ENCODE measurements at places on chromosomes 3 and 15. TPM values are rescaled to one million over a fixed set of nuclear protein-coding genes. Genes with fewer than 3 reads are reported as not detected.

The BNC1 gene
- total RNA-seq: 2.4 TPM

GRCh38 chr3:179150610-179151009, 2.5 kb downstream of the PIK3CA start:
- no peak for DNase-seq

DNA sequence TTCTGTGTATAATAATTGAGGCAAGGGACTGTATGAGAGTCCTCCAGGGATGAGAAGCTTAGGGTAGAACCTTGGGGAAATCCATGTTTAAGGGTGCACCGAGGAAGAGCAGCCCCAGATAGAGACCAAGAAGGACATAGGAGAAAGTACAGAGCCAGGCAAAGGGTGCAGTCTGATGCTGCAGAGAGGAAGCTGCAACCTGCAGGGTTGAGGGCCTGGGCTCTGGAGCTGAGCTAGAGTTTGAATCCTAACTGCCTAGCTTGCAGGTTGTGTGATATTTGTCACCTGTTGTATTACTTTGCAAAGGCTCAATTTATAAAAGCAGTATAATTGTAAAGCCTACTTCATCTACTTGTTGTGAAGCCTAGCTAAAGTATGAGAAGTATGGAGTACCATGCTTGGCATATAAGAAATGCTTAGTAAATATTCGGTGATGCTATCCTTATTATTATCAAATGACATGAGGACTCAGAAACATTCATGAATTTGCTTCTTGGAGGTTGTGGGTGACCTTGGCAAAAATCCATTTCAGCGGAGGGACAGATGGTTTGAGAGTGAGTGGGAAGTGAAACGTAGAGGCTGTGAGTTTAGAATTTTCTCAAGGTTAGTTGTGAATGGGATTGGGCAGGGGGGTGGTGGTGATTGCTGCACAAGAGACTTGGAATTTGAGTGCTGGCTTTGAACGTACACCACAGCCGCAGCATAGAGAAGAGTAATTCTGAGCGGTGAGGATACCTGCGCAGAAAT, 43.8 kb downstream of the PLCL2 start:
- no peak for DNase-seq

DNA sequence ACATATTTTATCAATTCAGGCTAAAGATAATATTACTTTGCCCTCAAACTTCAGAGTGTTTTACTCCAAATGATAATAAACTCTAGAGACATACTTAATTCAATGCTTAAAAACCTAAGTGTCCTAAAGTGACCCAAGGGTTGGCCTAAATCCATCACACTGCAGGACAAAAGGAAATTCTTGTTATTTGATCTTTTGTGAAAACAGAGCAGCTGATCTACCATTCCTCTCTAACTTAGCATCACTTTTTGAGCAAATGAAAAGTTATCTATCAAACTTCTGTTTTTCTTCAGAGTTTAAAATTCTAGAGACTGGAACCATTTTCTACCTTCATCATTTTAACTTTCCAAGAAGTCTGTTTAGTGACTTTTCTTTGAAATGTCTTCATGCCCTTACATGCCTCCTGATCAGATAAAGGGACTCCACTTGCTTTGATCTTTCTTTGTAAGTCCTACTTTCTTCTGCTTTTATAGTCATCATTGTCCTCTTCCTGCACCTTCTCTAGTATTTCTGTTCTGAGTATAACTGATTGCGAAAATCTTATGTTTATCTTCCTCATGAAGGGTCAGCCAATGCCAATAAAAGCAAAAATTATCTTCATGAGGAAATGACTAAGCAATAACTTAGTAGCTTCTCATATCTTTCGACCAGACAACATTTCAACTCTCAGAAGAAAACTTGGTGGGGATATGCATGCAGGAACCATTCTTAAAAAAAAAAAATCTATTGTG, 378.7 kb upstream of the TGFBR2 start:
- DNase-seq: no peak

DNA sequence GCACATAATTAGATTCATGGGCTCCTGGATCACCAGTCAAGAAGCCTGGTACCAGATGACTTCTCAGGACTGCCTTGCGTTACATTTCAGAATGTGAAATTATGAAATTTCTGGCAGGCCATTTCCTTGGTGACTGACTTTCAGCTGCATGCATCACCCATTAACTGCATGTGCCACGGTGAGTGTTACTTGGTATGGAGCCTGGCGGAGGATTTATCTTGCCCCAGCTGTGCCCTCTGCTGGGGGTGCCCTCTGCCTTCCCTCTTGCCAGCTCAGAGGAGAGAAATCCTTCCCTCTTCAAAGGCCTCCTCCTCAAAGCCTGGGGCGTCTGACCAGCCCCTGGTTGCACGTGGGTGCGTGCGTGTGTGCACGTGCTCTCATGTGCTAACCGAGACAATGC, 57.7 kb upstream of the CTSH start:
- DNase-seq: no peak

DNA sequence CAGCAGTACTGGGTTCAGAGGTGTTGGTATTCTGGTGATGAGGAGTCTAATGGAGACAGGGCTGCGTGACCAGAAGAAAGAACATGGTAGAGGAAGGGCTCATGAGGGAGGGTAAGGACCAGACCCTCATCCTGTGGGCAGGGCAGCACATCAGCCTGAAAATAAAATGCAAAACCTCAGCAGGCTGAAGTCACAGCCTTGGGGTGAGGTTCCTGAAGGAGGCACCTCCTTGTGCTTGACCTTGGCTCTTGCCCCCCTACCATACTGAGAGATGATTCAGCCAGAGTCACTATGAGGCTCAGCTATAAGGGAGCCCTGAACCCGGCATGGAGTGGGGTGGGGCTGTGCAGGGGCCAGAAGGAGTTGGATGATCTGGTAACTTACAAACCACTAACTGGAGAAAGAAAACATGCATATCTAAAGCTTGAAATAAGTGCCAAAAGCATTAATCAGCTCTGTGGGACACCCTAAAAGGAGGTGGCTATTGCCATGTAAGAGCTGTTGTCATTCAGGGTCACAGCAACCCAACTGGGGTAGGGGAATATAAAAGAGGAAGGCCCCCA, 60.2 kb downstream of the CORO2B start:
- no peak for DNase-seq

The FAM107A gene
- total RNA-seq: 50.0 TPM

- DNase-seq: no peak
Observed at GRCh38 chr3:59273976-59274375, 224.2 kb upstream of the CFAP20DC start.

The SV2B gene
- total RNA-seq: 1.2 TPM

The PRR20G gene
- total RNA-seq: not detected

- DNase-seq: no peak
Observed at GRCh38 chr3:88809993-88810392, 297.4 kb upstream of the EPHA3 start.

The GOLGA8M gene
- total RNA-seq: 2.5 TPM

- no peak for DNase-seq
Observed at GRCh38 chr3:184332370-184333090, 4.9 kb upstream of the FAM131A start.

- DNase-seq: no peak
Observed at GRCh38 chr3:185820973-185821758, 3.7 kb downstream of the IGF2BP2 start.

The CD276 gene
- total RNA-seq: 29.6 TPM

DNA sequence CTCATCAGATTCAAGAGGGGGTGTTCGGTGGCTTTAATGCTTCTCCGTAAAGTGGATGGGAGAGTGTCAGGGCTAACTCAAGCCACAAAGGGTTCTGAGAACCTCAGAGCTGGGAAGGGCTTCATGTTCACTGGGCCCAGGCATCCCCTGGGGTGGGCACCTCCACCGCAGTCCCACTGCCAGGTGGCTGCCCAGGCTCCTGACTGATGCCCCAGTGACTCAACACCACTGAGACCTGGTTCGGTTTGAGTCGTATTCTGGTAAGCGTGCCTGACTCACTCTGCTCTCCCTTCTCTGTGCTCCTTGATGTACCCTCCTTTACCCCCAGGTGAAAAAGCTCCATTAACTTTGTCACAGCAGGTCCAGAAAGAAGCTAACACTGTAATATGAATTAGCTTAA, 304.6 kb downstream of the RPLP1 start:
- no peak for DNase-seq

The CFAP161 gene
- total RNA-seq: 0.41 TPM

DNA sequence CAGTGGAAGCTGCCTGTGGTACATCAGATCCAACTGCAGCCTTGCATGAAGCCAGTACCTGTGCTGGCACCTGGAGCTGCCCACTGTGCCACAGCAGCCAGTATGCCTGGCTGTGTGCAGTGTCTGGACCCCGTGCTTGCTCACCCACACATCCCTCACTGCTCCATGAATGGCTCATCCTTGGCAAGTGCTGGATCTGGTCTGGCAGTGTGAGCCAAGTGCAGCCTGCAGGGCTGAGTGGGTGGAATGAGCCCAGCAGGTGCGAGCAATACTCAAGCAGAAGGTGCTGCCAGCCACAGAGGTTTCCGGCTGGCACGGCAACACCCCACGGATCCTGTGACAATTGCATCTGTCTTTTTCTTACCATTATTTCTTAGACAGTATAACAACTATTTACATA, 488.2 kb upstream of the ROBO2 start:
- DNase-seq: no peak

The TBC1D23 gene
- total RNA-seq: 32.5 TPM

The DUOX1 gene
- total RNA-seq: 2.6 TPM

The UPK1B gene
- total RNA-seq: 4.3 TPM

DNA sequence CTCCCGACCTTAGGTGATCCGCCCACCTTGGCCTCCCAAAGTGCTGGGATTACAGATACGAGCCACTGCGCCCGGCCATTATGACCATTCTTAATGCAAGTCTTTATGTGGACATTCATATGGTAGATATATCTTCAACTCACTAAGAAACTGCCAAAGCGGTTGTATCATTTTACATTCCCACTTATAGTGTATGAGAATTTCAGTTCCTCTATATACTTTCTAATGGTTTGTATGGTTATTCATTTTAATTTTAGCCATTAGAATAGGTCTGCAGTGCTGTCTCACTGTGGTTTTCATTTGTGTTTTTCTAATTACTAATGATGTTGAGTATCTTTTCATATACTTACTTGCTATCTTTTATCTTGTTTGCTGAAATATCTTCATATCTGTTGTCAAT, 32.5 kb downstream of the TCF12 start:
- DNase-seq: no peak

The HDC gene
- 0.65 TPM for total RNA-seq

DNA sequence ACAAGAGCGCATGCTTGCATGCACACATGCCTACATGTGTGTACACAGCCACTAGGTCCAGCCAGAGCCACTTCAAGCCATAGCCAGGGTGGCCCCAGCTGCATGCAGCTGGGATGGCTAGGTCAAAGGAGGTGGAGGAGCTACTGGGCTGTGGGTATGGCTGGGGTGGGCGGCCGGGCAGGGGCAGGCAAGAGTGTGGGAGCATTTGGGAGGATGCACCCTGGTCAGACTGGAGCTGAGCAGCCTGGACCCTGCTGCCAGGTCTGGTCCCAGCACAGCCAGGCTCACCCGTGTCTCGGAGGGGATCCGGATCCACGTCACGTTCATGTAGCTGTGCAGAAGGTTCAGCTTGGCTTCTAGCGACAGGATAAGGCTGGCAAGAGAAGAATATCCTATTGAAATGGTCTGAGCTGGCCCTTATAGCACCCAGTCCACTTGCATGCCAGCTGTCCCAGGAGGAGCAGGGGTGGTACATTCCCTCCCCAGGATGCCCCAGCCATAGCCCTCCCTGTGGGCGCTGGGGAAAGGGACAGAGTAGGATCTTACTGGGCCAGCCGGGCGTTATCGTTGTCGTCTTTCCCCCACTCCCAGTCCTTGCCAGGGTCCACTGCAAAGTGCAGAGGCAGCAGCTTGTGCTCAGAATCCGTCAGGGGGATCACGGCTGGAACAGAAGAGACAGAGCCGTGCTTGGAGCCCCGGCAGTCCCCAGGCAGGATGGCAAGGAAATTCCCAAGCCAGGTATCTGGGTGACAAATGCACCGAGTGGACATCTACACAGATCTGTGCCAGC, 160.5 kb downstream of the KLF13 start:
- DNase-seq: no peak

DNA sequence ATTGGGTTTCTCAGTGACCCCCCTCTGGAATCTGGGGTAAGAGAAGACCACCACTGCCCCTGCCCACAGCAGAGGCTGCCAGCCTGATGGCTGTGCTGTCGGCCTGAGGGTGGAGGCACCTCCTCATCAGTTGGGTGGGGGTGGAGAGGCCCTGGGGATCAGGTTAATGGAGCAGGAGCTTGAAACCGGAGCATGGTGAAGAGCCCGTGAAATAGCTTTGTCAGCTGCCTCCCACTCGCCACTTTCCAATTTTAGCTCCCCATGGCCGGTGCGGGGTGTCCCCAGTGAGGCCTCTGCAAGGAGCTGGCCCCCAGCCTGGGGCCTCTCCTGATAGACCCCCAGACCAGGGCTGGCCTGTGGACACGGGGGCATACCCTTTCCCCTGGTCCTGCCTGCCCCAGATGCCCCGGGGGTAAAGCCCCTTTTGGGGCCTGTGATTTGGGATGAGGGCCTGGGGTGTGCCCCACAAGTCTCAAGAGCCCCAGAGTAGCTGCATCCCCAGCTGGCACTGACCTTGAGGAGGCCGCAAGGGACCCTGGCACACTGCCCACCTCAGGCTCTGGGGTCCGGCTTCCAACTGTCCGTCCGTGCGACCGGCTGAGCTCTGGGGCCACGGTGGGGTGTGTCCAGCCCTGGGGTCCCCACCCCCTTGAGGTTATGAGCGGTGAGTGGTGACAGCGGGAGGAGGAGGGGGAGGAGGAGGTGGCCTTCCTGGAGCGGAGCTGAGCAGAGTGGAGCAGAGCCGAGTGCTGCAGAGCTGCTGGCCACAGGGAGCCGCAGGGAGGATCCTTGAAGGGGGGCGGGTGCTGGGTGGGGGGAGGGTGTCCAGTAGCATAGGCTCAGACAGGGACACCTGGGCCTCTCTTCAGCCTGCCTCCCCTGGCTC, at the start of gene HHATL:
TSS of gene HHATL (minus strand) at position 733 of the 886 bp plus-strand sequence. CDS start 1,972 bp downstream, outside the sequence.
- DNase-seq: peak; percentile 69

The CATSPER2 gene
- 2.1 TPM for total RNA-seq

- peak; percentile 68 for DNase-seq
Observed at GRCh38 chr3:52532838-52533622, 627 bp downstream of the NT5DC2 start.

GRCh38 chr15:79966634-79967297, 4.2 kb downstream of the BCL2A1 start:
- DNase-seq: no peak

- DNase-seq: peak; percentile 79
Observed at GRCh38 chr3:39383045-39383880, at the start of gene SLC25A38. Gene SLC25A38 (plus strand): TSS chr3:39383370. CDS start chr3:39383725, 355 bp downstream.

DNA sequence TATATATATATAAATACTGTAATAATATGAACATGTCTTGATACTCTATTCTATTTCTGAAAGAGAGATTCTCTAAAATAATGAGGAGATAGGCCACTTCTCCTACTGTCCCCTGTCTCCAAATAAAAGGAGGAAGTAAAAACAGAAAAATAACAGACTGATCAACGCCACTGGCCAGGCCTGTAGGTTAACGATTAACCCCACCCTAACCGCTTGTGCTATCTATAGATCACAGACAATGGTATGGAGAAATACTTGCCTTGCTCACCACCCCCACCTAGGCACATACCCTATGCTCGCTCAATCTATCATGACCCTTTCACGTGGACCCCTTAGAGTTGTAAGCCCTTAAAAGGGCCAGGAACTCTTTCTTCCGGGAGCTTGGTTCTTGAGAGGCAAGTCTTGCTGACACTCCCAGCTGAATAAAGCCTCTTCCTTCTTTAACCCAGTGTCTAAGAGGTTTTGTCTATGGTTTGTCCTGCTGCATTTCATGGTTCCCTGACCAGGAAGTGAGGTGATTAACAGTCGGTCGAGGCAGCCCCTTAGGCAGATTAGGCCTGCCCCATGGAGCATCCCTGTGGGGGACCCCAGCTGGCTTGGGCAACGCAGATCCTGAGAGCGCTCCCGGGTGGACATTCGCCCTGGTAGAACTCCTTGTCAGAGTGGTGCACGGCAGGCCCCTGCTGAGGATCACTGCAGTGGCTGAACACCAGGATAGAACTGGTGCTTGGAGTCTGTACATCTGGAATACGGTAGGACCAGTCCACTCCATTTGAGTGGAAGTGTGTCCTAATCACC, 521.8 kb upstream of the CNTN3 start:
- no peak for DNase-seq
